ENCODE measurements at places on chromosomes 5 and 9. TPM values are rescaled to one million over a fixed set of nuclear protein-coding genes. Genes with fewer than 3 reads are reported as not detected.

GRCh38 chr9:29078063-29078666 lies 1504.9 kb upstream of the C9orf72 start:
- no peak for DNase-seq

DNA sequence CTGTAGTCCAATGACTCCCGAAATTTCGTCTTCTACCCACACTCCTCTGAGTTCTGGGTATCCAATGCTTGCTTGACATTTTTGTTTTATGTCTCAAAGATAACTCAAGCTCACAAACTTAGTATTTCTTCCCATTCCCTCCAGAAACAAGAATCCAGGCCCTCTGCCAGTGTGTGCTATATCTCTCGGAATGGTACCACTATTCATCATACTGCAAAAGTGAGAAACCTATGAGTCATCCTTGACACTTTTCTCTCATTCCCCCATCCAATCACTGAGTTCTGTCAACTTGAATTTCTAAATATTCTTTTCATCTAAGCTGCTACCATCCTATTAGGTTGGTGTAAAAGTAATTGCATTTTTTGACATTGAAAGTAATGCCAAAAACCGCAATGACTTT lies 9.8 kb downstream of the SLC12A2 start:
- DNase-seq: peak; percentile 14

FAM169A gene
- total RNA-seq: 90.6 TPM

HRCT1 gene
- not detected for total RNA-seq

- DNase-seq: no peak
These were observed 57.0 kb upstream of the GNE start for GRCh38 chr9:36315283-36315682.
